ENCODE measurements at places on chromosomes 11 and 22.

GRCh38 chr22:47398921-47399790 is 636.7 kb downstream of the TBC1D22A start:
- DNase-seq, result no peak

- DNase-seq, result no peak
Observed at GRCh38 chr22:47190957-47191670, 428.7 kb downstream of the TBC1D22A start.

GRCh38 chr11:64577202-64577601 is 13.8 kb upstream of the SLC22A12 start:
- DNase-seq, result no peak

- DNase-seq, result no peak
Observed at GRCh38 chr11:96256215-96257011, 86.6 kb downstream of the MAML2 start.

DNA sequence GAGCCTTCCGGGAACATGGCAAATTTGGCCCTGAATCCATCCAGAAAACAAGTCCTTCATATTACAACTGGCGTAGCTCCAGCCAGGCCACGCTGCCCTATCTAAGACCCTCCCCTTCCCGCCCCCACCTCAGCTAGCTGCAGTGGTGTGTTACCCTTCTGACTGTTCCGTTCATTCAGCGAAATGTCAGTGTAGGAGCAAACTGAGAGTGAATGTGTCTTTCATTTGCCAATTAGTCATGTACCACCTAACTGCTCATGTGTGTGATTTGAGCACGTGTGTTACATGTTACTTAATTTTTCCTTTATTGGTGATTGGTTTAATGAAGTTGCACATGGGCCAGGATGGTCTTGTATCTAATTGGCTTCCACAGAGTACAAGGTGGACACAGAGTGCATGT is 34.8 kb upstream of the POU2AF1 start:
- no peak for DNase-seq

- DNase-seq, result no peak
Observed at GRCh38 chr22:38872831-38873248, 824 bp upstream of the CBX6 start.
